ENCODE measurements at places on chromosomes 1 and 21. TPM values are rescaled to one million over a fixed set of nuclear protein-coding genes. Genes with fewer than 3 reads are reported as not detected.

- DNase-seq = no peak
These were observed 15.1 kb upstream of the ST6GALNAC3 start for GRCh38 chr1:76059451-76059850.

DNA sequence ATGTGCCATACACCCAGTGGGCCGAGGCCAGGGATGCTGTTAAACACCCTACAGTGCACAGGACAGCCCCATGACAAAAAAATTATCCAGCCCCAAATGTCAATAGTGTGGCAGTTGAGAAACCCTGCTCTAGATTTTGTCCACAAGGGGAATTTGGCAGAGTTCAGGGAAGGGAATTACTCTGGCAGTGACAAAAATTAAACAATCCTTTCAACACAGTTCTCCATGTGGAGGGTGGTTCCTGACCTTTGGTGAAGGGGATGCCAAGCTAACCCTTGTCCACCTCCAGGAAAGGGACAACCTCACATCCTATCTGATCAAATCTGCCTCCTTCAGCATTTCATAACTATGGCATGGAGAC lies 28.4 kb upstream of the CD84 start:
- no peak for DNase-seq

FMOD gene
- total RNA-seq = 126 TPM

S100A8 gene
- 192 TPM for total RNA-seq

- no peak for DNase-seq
These were observed 6.4 kb downstream of the HES4 start for GRCh38 chr1:993379-993995.
